HFF-Myc (cell line): ENCODE measurements at places on chromosomes 1 and 21.

GRCh38 chr1:172219966-172220365 is 200.5 kb upstream of the C1orf105 start:
- DNase-seq, result no peak

GRCh38 chr21:21034036-21034435 is 35.8 kb downstream of the NCAM2 start:
- no peak for DNase-seq

GRCh38 chr1:165408518-165408917 is 36.4 kb downstream of the RXRG start:
- peak; percentile 58 for DNase-seq

DNA sequence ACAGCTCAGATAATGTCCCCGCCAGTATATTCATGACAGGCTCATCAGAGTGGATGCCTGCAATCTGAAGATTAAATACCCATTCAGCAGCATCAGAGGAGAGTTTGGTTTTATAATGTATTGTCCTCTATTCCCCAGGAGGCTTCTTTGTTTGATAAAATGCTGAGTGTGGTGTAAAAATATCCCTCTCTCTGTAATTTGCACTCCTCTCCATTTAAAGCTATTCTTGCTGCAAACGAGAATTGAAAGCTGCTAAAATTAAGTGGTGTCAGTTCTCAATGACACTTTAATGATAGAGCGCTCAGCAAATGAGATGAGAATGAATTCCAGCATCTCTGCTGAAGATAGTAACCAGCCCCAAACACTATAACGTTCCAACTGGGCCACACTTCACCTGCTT is 205.7 kb upstream of the RRP15 start:
- no peak for DNase-seq

DNA sequence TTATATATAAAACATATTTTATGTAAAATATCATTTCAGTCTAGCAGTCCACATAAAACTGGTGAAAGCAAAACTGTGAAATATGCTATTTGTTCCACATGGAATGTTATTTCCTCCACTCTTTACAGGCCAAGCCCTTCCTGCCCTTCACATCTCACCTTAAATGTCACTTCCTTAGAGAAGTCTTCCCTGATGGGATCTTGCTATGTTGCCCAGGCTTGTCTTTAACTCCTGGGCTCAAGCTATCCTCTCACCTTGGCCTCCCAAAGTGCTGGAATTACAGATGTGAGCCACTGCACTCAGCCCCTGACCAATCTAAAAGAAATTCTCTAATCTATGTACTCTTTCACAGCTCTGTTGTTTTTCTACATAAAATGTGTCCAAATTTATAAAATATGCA is 2.3 kb upstream of the GPR161 start:
- no peak for DNase-seq

DNA sequence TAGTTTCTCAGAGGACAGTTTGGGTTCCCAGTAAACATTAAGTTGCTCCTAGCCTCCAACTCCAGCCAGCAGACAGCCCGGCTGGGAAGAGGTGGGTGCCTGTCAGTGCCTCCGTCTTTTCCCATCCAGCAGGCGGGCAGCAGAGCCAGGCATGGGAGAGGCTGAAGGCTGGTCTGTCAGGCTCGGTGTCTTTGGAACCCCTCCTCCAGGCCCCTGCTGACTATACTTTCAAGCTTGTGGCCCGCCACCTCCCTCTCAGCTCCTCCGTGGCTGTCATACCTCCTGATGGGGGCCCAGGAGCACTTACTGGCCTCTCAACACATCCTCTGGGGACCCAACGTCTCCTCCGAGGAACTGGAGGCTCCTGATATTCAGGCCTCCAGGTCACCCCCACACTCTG is 140.9 kb downstream of the ACTL8 start:
- DNase-seq, result no peak

GRCh38 chr1:236020359-236021219 is 44.3 kb downstream of the NID1 start:
- DNase-seq, result no peak

DNA sequence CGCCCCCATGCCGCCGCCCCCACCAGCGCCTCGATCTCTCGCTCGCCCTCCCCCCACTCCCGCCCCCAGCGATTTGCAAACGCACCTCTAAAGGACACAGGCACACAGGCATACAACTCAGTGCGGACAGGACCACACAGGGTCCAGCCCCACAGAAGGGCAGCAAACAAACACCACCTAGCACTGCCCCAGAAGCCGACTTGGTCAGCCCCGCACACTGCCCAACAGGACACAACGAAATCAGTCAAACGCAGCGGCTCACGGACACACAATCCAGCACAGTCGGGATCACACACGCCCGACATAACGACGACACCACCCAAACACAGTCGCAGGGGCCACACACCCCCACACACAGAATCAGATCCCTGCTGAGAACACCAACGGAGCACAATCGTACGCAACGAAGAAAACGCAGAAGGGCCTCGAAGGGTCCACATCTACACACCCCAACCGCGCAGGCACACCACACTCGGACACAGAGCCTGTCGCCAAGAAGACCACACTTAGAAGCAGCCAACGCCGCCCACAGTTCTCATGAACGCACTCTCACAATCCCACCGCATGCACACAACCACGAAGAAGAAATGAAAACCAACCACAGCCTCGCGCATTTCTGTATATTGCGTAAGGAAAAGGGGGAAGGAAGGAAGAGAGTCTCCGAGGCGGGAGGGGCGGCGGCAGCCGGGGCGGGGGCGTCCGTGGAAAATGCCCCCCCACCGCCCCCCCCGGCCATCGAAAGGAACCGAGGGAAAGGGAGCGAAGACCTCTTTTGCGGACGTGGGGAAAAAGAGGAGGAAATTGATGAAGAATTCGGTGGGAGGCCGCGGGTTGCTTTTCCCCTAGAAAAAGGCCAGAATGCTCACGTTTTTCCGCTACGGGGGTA is 481 bp downstream of the TAL1 start:
- DNase-seq, result no peak

GRCh38 chr1:203572134-203572625 is 54.5 kb upstream of the ATP2B4 start:
- DNase-seq, result no peak

DNA sequence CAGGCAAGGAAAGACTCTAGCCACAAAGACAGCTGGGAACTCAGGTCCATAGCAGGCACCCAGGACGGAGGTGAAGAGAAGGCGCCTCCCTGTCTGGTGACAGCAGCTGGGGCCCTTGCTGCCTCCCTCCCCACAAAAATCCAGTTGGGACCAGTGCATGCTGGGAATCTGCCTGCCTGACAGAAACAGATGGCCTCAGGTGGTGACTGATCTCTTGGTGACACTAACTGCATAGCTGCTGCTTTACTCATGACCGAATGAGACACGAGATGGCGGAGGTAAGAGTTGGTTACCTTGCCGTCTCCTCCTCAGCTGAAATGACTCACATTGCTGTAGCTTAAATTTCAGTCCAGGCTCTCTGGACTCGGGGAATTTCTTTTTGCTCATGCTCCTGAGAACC is 130.3 kb downstream of the FGGY start:
- peak; percentile 69 for DNase-seq

DNA sequence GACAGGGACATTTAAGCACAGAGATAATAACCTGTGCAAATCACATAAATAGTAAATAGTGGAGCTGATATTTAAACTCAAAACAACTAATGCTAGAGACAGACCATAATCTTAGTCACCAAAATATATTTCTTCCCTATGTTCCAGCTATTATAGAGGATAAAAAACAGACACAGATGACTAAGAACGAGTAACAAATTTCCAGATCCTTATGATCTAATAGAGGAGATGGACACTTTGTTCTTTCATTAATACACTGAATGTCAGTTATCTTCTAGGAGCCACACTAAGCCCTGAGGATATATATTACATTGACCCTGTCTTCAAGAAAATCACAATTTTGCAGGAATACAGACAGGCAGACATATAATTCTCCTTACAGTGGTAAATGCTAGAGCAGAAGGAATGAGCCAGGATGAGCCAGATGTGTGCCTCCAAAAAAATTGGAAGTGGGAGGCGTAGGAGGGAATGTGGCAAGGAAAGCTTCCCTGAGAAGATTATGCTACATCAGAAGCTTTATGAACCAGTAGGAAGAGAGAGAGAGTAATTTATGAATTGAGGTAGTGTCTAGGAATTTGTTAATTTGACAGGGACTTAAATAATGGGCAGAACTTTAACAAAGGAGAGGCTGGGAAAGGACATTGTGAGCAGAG is 395.4 kb upstream of the BEND5 start:
- no peak for DNase-seq

- DNase-seq, result no peak
Observed at GRCh38 chr1:228210712-228211530, 3.1 kb downstream of the OBSCN start.
